ENCODE measurements at places on chromosomes 4 and X. TPM values are rescaled to one million over a fixed set of nuclear protein-coding genes. Genes with fewer than 3 reads are reported as not detected.

Gene INPP4B
- total RNA-seq, result 19.7 TPM

Gene PAGE1
- not detected for total RNA-seq

Gene MEPE
- total RNA-seq, result not detected

Gene SATL1
- total RNA-seq, result not detected

Gene GSX2
- 0.53 TPM for total RNA-seq

Gene TMEM47
- 11.6 TPM for total RNA-seq

Gene F9
- total RNA-seq, result not detected

Gene USP17L29
- total RNA-seq, result not detected

Gene ITM2A
- 23.4 TPM for total RNA-seq

Gene UCHL1
- 3.7 TPM for total RNA-seq

Gene SORCS2
- 0.94 TPM for total RNA-seq

Gene CDX4
- 1.1 TPM for total RNA-seq

Gene APELA
- not detected for total RNA-seq

Gene PTCHD1
- total RNA-seq, result 0.26 TPM

Gene USP17L13
- not detected for total RNA-seq

Gene EMCN
- 11.4 TPM for total RNA-seq

Gene CCNA2
- total RNA-seq, result 4.8 TPM

Gene DTHD1
- total RNA-seq, result not detected

Gene L1CAM
- total RNA-seq, result 8.4 TPM

Gene SPACA5
- total RNA-seq, result not detected

Gene CDKL5
- total RNA-seq, result 8.2 TPM

Gene VCX3A
- not detected for total RNA-seq

Gene HEPH
- 9.8 TPM for total RNA-seq

Gene RBMX2
- total RNA-seq, result 15.8 TPM

Gene TRPC5OS
- total RNA-seq, result not detected

Gene HELT
- total RNA-seq, result 1.5 TPM

Gene MAGED4B
- 3.1 TPM for total RNA-seq

Gene SLC49A3
- 21.1 TPM for total RNA-seq

Gene SUPT20HL2
- total RNA-seq, result not detected

Gene MAGEC1
- total RNA-seq, result not detected

Gene RRH
- not detected for total RNA-seq

Gene VCX
- not detected for total RNA-seq

Gene NDP
- 0.64 TPM for total RNA-seq

Gene PHKA1
- total RNA-seq, result 4.3 TPM

Gene GAGE12H
- not detected for total RNA-seq

Gene FAM90A26
- not detected for total RNA-seq

Gene IL1RAPL1
- total RNA-seq, result not detected

Gene WDR1
- 113 TPM for total RNA-seq

Gene ZNF280C
- 4.5 TPM for total RNA-seq

Gene PPP2R2C
- total RNA-seq, result 60.5 TPM

Gene GNRHR
- total RNA-seq, result not detected

Gene ARHGAP4
- 4.8 TPM for total RNA-seq

Gene SOX3
- not detected for total RNA-seq

Gene CLCN5
- total RNA-seq, result 24.1 TPM

Gene GATA1
- not detected for total RNA-seq

Gene TCEAL7
- total RNA-seq, result 2.1 TPM

Gene ZNF732
- 2.3 TPM for total RNA-seq

Gene RXFP1
- total RNA-seq, result 0.19 TPM

Gene NSG1
- 157 TPM for total RNA-seq

Gene NPNT
- total RNA-seq, result 5.2 TPM

Gene MAGEB6B
- not detected for total RNA-seq

Gene FAM241A
- total RNA-seq, result 3.5 TPM

Gene FAM13A
- 58.6 TPM for total RNA-seq

Gene NAP1L5
- total RNA-seq, result 2.3 TPM

Gene MAGEA3
- total RNA-seq, result not detected

Gene IL13RA1
- 25.3 TPM for total RNA-seq

Gene MCTS1
- 17.6 TPM for total RNA-seq

Gene SPOCK3
- total RNA-seq, result not detected

Data from suprapubic skin (tissue), 4 donors.